ENCODE measurements at places on chromosomes 7 and 10.

DNA sequence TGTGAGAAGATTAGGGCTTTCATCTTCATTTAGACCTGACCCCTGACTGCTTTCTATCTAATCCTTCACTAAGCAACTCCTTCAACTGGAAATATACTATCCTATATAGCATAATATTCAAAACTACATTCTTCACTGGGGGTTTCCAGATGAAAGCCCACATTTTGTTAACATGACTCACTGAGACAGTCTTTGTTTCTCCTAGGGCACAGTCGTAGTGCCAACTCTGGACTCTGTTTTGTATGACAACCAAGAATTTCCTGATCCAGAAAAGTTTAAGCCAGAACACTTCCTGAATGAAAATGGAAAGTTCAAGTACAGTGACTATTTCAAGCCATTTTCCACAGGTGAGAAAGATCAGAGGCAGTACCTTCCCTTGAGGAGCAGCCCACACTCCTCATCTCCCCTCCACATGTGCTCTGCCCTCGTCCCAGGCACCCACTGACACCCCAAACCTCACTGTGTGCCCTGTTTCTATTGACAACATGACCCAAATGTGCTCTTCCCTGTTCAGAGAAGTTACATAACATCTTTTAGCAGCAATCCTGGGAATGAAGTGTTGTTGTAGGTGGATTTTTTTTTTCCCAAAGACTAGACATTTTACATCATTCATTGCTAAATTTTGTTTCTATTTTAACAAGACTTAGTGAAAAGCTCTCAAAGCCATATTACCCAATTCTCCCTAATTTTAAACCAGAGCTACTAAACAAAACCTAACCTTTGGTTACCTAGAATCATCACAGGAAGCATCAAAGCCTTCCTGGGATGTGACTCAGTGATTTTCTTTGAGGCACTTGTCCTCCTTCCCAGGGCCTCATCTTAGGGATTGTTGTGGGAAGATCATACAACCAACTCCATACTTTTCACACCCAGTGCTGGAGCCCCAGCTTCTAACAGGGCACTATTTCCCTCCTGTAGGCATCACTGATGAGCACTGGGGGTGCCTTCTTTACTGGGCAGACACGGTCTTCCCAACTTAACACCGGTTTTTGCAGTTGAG lies 10.7 kb downstream of the CYP2E1 start:
- no peak for DNase-seq

DNA sequence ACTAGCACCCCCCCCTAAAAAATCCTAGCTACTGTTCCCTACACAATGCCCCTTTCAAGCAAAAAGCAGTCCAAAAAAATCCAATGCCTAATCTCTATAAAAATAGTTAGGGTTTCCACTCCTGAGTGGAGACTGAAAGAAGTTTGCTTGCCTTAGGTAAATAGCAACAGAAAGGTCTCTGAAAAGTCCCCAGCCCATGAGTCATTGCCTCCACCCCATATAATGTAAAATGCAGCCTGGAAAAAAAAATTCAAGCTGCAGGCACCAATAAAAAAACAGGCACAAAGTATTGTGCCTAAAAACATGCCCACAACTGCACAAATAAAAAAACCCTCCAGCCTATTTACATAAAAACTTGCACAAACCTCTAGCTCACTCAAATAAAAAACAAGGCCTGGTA lies 47.5 kb downstream of the ZNF680 start:
- no peak for DNase-seq

DNA sequence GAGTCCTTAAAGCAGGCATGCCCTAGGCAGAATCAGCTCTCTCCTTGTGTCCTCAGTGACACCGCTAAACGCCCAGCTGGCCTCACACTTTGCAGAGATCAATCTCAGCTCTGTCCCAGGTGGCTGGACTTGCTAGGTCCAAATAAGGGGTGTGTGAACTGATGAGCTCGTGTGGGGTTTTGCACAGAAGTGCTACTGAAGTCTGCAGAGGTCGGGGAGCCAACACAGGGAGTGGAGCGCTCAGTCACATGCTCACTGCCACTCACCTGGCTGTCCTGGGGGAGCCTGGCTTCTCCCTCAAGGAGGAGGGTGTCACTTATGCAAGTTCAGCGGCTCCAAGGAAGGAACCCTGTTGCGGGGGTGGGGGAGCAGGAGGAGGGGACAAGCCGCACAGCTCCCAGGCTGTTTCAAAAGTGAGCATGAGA lies 2.0 kb downstream of the ELN start:
- DNase-seq = no peak

- DNase-seq = no peak
These were observed 308.1 kb upstream of the PFKP start for GRCh38 chr10:2759233-2759632.

DNA sequence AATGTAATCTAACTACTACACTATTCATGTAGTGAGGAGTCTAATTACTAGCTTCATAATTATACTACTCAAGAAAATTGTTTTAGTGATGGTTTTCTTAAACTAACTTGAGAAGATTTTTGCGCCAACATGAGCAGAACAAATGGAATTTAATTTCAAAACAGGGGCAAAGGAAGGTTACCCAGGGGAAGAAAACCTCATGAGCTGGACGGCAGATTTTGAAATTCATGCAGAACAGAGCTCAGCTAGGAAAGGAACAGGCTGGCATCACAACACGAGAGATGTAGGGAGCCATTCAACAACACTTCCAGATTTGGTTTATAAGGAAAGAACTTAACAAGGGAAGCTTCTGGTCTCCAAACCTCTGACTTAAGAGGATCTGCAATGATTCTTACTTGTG lies 235.3 kb upstream of the PRKCQ start:
- DNase-seq = no peak

DNA sequence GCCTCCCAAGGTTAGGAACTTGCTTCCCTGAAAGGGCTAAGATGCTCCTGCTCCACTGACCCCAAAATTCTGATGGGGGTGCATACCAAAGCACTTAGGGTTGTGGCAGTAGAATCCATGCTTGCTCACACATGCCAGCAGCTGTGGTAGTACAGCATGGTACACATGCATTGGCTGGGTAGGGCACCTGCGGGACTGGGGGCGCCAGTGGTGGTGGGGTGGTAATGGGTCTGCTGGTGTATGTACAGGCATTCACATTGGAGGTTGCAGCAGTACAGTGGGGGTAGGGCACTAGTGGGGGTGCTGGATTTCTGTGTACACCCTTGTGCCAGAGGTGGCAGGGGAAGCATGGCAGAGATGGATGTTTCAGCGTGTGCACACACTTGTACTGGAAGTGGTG lies 72.3 kb upstream of the TAS2R16 start:
- no peak for DNase-seq

DNA sequence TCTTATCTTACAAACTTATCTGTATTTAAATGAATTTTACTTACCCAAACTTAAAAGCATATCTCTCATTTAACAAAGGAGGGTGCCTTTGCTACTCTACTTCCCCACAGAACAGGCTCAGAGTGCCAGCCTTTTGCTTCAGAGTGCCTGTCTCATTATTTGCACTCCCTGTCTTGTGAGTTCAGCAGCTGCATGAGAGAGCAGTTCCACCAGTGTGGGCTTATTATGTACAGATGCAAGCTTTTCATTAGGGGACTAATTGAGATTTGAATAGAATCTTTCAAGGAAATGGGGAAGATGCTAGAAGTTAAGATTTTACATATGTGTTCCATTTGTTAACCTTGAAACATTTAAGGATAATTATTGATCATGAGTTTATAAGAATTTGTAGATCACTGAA lies 310.2 kb upstream of the LRRN3 start:
- DNase-seq = no peak

DNA sequence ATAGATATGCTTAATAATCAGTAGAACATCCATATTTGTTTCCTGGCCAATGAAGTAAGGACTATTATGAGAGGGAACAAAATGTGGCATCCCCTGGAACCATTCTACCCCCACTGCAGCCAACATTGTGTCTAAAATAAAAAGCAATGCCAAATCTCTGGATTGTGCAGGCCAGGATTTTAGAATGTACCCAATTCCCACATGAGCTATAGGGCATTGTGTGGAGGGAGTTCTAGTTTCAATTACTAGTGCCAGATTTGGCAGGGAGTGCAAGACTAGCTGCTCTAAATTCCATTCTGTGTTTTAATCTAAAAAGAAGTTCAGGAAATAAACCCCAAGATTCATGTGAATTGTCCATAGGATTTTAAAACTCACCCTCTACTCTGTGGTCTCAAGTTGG lies 112.3 kb downstream of the HGF start:
- no peak for DNase-seq
